NCI-H1436 (cell line): ENCODE measurements at places on chromosomes 3 and 15.

- DNase-seq = no peak
Measured at GRCh38 chr3:142021127-142021526, 128.2 kb downstream of the TFDP2 start.

DNA sequence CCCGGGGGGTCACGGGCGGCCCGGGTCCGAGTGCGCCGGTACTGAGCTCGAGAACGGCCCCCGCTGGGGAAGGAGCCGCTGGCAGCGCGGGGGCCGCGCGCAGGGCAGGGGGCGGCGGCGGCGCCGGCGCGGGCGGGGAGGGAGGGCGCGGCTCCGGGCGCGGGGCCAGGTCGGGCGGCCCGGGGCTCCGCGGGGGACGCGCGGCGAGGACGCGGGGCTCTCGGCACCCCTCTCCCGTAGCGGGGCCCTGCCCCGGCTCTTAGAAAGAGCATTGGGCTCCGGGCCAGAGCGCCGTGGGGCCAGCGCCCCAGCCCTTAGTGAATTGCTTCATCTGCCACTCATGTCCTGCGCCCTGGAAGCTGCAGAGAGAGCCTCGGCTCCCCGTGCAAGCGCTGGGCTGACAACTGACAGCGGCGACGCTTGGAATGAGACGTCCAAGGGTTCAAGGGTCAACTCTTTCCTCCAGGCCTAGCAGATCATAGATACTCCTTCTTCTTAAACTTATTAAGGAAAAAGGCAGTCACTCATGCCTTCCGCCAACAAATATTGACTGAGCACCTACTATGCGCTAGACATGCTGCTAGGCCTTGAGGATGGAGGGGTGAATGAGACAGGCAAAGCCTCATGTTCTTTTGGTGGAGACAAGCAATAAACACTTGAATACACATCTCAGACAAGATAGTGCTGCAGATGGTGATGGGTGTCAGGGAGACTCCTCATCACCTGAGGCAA is 140.8 kb downstream of the SMAD6 start:
- no peak for DNase-seq

- DNase-seq = no peak
Measured at GRCh38 chr15:48643776-48644466, 1.6 kb downstream of the FBN1 start.

DNA sequence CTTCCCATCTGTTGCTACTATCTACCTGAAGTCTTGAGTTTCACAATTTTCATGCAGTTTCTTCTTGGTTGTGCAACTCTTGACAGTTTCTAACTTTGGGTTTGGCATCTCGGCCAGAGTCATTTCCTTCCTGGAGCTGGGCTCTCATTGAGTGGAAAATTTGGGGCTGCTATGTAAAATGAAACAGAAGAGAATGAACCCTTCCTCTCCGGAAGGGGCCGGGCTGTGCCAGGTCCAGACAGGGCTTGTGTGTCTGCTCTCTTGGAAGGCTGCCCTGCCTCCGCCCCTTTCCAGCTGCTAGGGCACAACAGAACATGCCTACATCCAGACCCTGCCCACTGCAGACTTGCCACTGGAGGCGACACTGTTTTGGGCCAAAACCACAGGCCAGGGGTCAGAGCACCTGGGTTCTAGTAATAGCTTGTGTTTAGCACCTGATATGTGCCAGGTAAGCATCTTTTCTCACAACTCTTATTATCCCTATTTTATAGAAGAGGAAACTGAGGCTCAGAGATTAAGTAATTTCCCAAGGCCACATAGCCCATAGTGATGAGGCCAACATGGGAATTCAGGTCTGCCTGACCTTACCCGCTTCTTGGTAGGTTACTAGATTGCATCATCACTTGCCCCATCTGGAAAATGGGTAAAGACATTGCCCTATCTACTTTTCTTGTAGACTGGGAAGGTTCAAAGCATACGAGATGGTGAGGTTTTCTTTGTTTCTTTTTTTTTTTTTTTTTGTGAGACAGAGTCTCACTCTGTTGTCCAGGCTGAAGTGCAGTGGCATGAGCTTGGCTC is 25.0 kb downstream of the IRAK2 start:
- no peak for DNase-seq

GRCh38 chr3:55859305-55859704 is 372.2 kb upstream of the WNT5A start:
- DNase-seq = no peak

GRCh38 chr15:29241207-29241606 is 28.4 kb downstream of the NSMCE3 start:
- DNase-seq = no peak

GRCh38 chr3:139095803-139096466 is 51.2 kb upstream of the PRR23C start:
- no peak for DNase-seq
